ENCODE measurements at places on chromosomes 7 and 10.

DNA sequence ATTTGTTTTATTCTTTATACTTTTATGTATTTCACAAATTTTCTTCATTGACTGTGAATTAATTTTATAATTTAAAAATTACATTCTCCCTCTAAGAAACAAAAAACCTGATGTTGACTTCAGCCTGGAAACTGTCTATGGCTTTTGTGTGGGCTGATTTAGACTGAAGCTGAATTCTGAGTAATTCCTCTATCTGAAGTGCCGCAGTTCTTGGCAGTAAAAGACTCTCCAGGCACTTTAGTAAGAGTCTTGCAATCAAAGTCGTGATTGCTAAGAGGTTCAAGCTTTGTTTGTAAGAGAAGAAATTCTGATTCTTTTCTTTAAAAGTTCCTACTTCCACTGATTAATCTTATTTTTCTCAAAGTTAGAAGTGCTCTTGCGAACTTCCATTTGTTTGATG lies 3.4 kb upstream of the CEP41 start:
- DNase-seq: no peak

GRCh38 chr7:84663224-84663623 lies 468.6 kb upstream of the SEMA3A start:
- DNase-seq: no peak

GRCh38 chr7:128265906-128266300 lies 24.8 kb downstream of the LEP start:
- DNase-seq: no peak

GRCh38 chr10:89235073-89235798 lies 16.3 kb downstream of the LIPA start:
- no peak for DNase-seq

GRCh38 chr10:133144771-133145170 lies 15.2 kb upstream of the KNDC1 start:
- no peak for DNase-seq

GRCh38 chr10:93334901-93335327 lies 147.2 kb downstream of the MYOF start:
- no peak for DNase-seq

DNA sequence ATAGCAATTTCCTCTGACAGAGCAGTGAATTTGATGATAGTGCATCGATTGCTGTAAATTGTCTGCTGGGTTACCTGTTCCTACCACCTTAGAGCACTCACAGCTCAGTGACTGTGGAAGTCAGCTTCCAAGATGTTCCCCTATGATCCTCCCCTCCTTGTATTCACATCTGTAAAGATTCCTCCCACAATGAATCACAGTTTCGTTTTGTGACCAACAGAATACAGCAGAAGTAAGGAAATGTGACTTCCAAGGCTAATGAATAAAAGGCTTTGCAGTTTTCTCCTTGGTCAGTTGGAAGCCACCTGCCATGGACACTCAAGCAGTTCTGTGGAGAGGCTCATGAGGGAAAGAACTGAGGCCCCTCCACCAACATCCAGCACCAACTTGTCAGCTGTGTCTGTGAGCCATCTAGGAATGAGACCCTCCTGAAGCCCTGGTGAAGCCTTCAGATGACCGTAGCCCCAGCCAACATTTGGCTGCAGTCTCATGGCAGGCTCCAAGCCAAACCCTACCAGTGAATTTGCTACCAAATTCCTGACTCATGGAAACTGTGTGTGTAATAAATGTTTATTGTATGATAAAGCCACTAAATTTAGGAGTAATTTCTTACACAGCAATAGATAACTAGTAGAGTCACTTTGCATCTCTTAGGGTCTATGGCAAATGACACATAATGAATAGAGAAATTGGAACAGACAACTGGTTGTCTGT lies 309.5 kb upstream of the NPVF start:
- DNase-seq: no peak

DNA sequence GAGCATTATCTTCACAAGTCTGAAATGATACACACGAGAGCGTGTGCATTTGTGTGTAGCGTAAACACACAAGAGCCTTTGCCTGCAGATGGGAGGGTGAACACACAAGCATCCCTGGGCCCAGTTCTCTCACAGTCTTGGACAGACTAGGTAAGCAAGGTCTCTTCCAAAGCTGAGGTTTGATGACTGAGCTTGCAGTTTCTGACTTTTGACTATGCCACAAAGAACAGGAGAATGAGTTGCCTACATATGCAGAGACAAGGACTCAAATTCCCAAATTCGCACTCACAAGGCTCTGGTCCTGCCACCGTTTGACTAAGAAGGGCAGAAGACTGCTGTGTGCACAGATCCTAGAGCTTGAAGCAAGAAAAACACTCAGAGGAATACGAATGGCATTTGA lies 55.8 kb downstream of the FAM53B start:
- DNase-seq: no peak

- no peak for DNase-seq
Measured at GRCh38 chr10:24428410-24428782, 219.5 kb downstream of the KIAA1217 start.

- no peak for DNase-seq
Measured at GRCh38 chr7:110948280-110948679, 142.6 kb upstream of the LRRN3 start.

DNA sequence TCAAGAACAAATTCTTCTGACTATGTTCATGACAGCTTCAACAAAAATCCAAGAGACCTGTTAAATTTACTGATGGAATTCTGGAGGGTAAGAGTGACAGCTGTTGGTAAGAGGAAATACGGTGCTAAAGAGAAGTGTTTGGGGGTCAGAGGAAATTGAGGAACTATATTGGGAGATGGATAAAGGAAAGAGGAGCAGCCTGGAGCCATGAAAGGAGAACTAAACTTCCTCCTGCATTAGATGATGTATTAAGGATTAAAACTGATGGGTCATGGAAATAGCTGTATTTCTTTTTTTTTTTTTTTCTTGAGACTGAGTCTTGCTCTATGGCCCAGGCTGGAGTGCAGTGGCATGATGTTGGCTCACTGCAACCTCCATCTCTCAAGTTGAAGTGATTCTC lies 95.3 kb downstream of the HERPUD2 start:
- no peak for DNase-seq

Measured in esophagus squamous epithelium (tissue), 5 donors.